Neural progenitor cell (in vitro differentiated cells): ENCODE measurements at places on chromosomes 12 and 14.

DNA sequence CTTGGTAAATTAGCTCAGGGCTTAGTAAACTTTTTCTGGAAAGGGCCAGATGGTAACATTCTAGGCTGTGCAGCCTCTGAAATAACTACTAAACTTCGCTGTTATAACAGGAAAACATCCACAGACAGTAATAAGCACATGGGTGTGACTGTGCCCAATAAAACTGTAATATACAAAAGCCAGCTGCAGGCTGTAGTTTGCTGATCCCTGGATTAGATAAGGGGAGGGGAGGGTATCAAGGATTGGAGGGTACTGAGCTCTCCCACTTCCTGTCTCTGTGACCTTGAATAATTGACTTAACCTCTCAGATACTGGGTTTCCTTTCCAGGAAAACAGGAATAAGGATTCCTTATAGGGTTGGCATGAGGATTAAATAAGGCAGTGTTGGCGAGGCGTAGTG, 81.2 kb downstream of the CCDC60 start:
- DNase-seq: no peak

DNA sequence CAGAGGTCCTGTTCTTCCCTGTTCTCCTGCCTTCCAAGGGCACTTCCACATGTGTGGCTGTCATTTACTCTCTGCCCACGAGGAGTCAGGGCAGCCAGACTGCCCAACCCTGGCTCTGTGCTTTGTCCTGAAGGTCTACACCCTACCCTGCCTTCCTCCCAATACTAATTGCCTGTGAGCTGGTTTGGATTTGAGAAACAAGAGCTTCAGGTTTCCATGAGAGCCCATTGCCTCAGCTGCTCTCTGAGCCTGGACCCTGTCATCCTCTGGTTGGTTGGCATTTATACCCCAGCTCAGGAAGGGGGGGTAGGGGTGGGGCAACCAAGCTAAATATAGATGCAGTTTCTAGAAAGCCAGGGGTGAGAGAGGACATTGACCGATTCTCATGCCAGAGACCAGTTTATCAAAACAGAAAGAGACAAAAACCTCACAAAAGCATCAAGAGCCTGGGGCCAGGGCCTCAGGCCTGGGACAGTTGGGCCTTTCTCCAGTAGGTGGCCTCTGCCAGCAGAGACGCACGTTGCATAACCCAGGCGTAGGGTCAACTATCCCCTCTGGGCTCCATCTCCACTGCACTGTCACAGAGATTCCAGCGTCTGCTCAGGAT, 34.5 kb downstream of the VDR start:
- DNase-seq: peak; percentile 77

DNA sequence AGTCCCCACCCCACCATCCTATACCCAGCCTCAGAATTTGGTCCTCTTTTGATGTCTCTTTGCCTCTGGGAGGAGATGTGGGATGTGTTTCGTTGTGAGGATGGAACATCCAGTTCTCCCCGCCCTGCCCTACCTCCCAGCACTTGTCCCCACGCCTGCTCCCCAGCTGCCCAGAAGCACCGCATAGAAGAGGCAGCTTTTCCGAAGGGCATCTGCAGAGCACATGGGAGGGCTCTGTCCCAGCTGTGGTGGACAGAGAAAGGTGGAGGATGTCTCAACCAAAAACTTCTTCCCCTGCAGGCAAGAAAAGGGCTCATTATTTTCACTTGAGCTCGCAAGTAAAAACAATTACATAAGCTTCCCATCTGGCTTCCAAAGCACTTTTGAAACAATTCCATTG, 302.6 kb downstream of the PCNX1 start:
- DNase-seq: no peak

DNA sequence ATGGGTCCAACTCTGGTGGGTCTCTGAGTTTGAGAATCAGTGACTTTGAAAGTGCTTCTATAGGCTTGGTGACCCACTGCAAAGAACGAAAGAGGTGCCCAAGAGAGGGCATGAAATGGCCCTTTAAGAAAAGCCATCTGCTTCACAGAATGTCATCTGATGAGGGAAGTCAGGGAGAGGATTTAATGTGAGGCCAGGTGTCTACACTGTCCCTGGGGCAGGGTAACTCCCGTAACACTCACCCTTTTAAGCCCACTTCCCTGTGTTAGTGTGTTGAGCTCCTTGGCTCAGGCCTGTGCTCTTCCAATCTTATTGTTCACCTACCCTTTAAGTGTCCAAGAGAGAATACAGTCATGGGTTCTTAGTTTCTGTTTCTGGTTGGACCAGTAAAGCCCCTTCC, 16.4 kb upstream of the SRSF5 start:
- DNase-seq: no peak

DNA sequence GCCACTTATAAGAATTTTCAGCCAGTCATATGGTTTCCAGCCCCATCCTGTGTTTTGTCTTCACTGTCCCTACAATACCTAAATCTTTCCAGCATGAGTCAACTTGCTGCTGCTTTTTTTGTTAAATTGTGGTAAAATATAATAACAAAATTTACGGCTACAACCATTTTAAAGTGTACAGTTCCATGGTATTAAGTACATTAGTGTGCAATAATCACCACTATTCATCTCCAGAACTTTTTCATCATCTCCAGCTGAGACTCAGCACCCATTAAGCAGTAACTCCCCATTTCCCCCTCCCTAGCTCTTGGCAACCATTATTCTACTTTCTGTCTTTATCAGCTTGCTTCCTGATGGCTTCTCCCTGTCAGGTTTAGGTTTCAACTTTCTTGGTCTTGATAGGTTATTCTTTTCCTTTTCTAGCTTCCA, 39.1 kb downstream of the FRS2 start:
- peak; percentile 6 for DNase-seq
